ENCODE measurements at places on chromosomes 2 and 18.

DNA sequence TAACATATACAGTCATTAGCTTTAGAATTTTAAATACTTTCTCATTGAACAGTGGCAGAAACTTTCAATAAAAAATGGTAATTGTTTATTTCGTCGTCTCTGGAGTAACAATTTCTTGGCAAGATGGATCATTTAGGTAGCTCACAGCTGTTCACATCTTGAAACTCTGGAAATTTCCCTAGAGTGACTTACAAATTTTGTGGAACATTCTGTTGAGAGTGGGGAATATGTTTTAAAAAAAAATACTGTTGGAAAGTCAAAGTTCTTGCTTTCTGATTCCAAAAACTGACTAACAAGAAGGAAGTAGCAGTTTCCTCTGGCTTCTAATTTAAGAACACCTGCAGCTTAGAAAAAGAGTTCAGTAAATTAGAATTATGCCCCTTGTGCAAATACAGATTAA is 11.2 kb upstream of the CALCRL start:
- DNase-seq, result no peak

- no peak for DNase-seq
Measured at GRCh38 chr2:134361648-134362047, 107.8 kb downstream of the MGAT5 start.

- no peak for DNase-seq
Measured at GRCh38 chr18:25102662-25103061, 249.3 kb downstream of the ZNF521 start.

DNA sequence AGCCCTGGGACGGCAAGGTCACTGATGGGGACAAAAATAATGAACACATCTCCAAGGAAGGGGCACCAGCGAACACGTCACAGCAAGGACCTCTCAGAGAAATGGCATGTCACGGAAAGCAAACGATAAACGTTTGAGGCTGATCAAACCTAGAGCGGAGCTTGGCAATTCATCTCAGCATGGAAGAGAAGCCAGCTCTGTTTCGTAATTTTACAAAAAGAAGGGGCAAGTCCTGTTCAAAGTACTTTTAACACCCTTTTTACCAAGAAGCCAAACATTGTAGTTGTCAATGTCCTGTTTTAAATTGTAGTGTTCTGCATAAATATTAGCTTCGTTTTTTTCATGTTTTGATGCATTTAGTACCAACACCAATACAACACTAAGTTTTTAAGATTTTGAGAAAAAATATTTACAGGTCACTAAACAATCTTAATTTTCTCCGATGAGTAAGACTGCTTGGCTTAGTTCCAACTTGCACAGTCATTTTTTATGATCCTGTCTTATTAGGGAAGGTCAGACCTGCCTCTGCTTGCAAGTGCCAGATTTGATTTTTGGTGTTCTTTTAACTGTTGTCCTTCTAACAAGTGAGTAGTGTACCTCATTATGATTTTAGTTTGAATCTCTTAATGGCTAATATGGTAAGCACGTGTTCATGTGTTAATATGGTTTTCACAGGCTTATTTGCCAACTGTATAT is 818.5 kb upstream of the SALL3 start:
- DNase-seq, result no peak

DNA sequence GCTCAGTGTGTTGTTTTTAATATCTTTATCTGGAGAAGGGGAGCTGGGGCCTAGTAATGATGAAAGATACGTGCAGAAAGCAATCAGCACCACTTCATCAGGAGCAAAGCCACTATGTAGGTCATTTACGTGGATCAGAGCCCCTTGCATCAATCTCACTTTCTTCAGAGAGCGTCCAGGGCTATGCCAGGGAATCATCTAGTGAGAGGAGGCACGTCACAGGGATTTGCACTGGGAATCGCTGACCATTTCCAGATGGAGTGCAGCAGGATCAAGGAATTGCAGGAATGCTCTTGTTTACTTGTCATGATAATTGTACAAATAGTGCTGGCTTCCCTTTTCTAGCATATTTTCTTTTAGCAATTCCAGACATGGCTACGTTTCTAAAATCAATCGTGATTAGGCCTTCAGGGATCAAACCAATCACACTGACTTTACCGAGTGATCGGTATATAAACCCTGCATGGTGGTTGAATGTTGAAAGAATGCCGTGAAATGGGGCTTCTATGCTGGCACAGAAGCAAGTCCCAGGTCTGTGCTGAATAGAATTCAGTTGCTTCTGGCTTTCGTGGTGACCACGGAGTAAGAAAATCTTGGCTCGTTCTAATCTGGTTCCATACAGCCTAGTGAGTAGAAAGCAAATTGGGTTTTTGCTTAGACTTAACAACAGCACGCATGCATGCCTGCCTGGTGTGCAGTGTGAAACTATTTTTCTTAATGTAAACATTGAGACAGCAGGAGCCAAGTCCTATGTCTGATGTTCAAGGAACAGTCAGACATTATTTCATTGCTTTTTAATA is 122.8 kb downstream of the TMEM200C start:
- DNase-seq, result no peak

- DNase-seq, result no peak
Measured at GRCh38 chr2:230129343-230129742, 60.6 kb upstream of the SLC16A14 start.

GRCh38 chr2:88187927-88188326 is 17.8 kb downstream of the THNSL2 start:
- no peak for DNase-seq

- DNase-seq, result peak; percentile 9
Measured at GRCh38 chr2:152558158-152558984, 158.9 kb downstream of the PRPF40A start.

- no peak for DNase-seq
Measured at GRCh38 chr2:8514796-8515758, 166.8 kb upstream of the ID2 start.

DNA sequence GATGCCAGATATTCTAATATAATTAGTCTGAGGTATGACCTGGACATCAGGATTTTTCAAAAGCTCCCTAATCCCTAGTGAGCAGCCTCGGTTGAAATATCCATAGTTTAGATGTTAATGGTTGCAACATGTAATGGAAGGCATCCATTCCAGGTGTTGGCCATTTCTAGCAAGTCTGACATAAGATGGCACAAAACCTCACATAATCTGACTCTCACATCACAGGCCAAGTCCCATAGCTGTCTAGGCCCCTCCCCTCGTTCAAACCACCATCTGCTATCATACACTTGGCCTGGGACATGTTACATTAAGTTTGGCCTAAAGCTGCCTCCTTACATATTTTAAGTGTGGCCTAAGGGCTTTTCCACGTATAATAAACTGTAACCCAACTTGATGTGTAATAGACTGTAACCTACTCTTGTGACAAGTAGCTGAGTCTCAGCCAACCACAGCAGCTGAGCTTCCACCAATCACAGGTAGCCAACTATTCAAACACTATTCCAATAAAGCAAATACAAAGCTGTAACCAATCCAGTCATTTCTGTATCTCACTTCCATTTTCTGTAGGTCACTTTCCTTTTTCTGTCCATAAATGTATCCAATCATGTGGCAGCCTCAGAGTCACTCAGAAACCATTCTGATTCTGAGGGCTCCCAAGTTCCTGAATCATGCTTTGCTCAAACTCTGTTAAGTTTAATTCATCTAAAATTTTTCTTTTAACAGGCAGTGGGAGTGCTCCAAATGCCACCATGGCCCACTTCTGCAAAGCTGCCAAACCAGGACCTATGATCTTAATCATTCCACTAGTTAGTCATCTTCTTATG is 59.4 kb downstream of the ADD2 start:
- DNase-seq, result no peak

DNA sequence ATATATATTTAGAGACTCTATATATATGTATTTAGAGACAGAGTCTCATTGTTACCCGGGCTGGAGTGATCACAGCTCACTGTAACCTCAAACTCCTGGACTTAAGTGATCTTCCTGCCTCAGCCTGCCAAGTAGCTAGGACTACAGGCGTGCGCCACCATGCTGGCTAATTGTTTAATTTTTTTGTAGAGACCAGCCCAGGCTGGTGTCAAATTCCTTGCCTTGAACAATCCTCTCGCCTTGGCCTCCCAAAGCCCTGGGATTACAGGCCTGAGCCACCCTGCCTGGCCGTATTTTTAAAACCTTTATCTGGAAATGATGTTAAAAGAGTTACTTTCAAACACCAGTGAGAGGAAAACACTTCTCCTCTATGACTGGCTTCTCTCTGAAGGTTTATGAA is 30.9 kb upstream of the PGAP1 start:
- DNase-seq, result no peak

- DNase-seq, result no peak
Measured at GRCh38 chr2:102770506-102770905, 8.7 kb downstream of the TMEM182 start.

DNA sequence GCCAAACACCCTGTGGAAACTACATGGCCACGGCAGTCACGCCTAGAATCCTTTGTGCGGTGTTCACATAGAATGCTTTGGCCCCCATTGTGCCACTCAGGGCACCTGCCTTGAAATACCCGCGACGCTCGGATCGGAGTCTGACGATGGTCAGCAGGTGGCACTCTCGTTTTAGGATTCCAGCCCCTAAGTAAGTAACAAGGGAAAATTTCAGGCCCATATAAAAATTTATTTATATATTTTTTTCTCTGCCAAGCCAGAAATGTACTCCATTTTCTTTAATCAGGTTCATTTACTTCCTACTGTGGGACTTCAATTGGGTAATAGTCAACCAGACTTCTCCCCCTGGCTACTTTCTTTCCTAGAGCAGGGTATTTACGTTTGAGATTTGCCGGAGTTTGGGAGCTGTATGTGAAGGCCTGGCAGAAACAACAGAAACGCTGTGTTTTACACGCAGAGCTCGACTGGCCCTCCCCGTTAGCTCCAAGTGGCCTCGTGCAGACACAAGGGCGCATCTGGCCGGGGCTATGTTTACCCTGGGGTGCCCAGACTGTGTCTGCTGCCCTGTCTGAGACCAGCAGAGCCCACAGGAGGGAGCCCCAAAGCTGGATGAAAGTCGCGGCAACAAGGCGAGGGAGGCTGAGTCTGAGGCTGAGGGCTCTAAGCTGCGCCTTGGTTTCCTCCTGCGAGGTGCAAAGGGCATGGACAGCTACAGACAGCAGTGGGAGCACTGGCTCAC is 41.6 kb downstream of the LRRC30 start:
- no peak for DNase-seq

- DNase-seq, result no peak
Measured at GRCh38 chr18:67582488-67582887, 66.0 kb upstream of the DSEL start.

DNA sequence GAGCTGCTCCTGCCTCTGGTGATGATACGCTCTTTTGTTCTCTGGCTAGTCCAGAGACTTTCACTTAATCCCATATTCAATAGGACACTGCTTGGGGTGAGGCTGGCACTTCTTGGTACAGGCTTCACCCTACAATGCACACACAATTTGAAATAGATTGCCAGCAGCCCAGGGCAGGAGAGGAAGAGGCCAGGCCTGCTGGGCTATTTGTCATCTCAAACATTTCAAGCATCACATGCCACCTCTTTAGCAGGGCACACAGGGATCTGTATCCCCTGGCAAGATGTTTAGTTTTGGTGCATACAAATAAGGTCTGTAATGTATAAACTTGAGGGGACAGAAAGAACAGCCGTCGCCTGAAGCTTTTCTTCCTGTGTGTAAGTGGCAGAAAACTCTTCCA is 120.4 kb downstream of the CHST9 start:
- no peak for DNase-seq

GRCh38 chr2:88351249-88351601 is 101.3 kb downstream of the FOXI3 start:
- no peak for DNase-seq

GRCh38 chr2:170973492-170974303 is 44.6 kb downstream of the GORASP2 start:
- DNase-seq, result peak; percentile 41

DNA sequence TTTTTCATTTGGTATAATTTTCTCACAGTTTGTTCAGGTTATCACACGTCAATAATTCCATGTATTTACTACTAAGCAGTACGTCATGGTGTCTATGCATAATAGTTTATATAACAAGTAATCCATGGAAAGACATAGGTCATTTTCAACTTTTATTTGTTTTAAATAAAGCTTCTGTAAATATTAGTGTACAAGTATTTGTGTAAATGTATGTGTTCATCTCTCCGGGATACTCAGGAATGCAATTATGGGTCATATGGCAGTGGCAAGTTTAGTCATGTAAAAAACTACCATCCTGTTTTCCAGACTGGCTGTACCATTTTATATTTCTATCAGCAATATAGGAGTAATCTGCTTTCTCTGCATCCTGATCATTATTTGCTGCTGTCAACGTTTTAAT is 231.1 kb upstream of the ZNF804A start:
- DNase-seq, result no peak

GRCh38 chr2:27461118-27461517 is 18.9 kb downstream of the KRTCAP3 start:
- DNase-seq, result no peak
